ENCODE measurements at places on chromosomes 3 and 15. TPM values are rescaled to one million over a fixed set of nuclear protein-coding genes. Genes with fewer than 3 reads are reported as not detected.

TICRR gene
- 37.1 TPM for total RNA-seq

SNTN gene
- total RNA-seq: not detected

GRAMD1C gene
- 3.3 TPM for total RNA-seq

DYNLT2B gene
- total RNA-seq: 11.3 TPM

UBAP1L gene
- 1.4 TPM for total RNA-seq

SLC6A20 gene
- total RNA-seq: 0.14 TPM

CKMT1B gene
- 31.4 TPM for total RNA-seq

DNA sequence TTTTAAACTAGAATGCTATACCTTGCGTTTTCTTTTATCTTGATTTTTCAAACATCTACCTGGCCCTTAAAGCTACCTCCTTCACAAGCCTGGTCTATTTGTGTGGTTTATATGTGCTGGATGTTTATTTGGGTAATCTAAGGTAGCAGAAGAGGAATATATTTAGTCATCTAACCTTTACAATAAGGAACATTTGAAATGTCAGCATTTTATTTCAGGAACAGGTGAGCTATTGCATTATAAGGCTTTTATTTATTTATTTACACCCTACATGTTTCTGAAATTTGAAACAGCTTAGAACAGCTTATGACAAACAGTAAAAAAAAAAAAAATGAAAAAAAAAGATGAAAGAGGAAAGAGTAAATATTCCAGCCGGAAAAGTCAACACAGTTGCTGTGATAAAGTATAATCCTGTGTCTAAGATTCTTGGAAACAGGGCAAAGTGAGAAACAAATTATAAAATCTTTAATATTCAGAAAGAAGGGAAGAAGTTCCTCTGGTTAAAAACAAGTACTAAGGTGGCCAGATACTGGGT lies 19.5 kb downstream of the HHLA2 start:
- no peak for DNase-seq

- DNase-seq: no peak
These were observed 4.2 kb upstream of the RPL29 start for GRCh38 chr3:51999846-52000245.

- DNase-seq: no peak
These were observed 71.0 kb downstream of the OXNAD1 start for GRCh38 chr3:16335772-16336645.

- DNase-seq: no peak
These were observed 12.2 kb upstream of the ZNF197 start for GRCh38 chr3:44612678-44613077.

DNA sequence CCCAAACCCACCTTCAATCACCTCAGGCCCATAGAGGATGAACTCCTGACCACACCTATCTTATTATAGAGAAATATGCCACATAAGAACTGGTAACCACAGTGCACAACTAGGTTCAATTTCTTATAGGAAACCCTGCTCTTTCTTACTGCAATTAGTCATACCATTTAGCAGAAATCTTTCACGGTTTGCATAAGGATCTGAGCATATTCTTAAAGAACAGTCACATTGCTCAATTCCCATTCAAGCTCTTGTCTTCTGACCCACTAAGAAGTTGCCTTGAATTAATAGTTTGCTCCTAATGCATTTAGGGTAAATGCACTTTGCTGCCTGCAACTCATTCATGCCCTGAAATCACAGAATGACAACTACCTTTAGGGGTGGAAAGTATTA lies 9.2 kb downstream of the ERC2 start:
- no peak for DNase-seq

DNA sequence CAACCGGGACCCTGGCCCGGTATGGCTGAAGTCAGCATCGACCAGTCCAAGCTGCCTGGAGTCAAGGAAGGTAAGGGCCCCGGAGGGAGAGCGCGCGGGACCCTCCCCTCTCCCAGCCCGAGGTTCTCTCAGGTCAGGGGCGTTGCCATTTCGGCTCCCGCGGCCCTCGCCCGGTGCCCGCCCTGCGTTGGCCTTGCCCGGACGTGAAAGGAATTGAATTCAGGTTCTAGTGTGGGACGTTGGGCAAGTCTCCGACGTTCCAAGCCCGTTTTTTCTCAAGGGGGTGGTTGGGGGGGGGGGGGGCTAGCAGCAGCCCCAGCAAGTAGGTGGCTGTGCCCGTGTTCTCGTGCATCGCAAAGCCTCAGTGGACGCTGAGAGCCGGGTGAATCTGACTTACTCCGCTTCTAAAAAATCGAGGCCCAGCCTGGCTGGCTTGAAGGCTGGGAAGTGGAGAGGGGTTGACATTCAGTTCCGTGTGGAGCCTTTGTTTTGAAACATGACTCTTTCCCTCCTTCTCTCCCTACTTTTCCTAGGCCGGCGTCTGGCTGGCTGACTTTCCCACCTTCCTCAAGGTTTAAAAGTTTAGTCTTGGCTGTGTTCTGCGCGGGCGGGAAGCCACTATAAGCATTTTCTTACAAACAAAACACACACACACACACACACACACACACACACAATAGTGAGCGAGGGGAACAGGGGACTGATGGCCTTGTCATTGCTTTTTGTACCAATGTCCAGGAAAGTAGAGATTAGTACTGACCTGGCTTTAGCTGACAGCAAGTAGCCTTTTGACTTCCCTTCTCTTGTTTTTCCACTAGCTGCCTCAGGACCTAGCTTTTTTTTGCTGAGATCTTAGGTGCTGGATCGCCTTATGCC lies at the start of gene UTS2B:
UTS2B (minus strand) TSS at position 873 of the 876 bp plus-strand sequence. CDS start 48,337 bp downstream, outside the sequence.
- DNase-seq: peak; percentile 71

- no peak for DNase-seq
These were observed 223.4 kb downstream of the STT3B start for GRCh38 chr3:31755926-31756658.

GRCh38 chr15:59349680-59350420 lies 22.8 kb downstream of the MYO1E start:
- peak; percentile 35 for DNase-seq

DNA sequence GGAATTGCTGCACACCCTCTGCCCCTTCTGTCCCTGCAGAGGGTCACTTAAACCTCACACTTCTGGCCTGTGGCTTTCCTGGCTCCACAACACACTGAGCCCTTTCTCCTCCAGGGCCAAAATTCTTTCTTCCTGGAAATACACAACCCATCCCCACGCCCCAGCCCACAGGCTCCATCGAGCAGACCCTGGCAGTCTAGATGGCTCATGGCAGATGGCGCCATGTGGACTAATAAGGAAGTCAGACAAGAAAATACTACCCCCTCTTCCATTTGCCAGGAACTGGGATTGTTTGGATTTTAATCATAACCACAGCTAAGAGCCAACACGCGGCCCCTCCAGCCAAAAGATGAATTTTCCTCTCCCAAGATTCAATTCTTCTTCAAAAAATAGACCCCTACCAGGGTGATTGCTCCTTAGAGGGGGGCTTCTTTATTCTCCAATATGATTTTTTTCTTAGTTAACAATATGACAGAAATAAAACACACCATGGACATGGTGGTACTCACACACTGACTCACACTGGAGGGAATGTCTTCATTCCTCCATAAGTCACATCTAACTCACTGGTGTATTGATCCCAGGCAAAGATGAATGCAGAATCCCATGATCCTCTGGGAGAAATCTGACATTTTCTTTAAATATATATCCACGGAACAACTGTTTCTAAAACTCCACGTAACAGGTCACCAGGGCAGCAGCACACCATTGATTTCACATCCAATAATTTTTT lies 111.5 kb downstream of the NTRK3 start:
- no peak for DNase-seq

Measured in GM23338 (cell line).